ENCODE measurements at places on chromosomes 5 and 9.

DNA sequence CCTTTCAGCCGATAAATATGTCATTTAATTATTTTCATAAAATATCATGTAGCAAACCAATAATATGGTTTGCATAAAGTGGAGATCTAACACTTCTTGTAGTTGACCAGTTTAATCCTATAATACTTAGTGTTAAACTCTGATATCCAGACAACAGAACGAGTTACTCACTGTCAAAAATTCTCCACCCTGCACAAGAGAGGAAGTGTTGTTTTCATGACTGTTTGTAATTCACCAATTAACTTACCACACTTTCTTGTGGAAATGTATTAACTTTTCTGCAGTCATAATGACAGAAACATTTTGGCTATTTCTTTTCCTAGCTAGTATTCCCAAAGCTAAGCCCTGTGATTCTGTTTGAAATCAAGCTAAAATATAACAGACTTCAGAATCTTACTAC is 555.3 kb upstream of the FTMT start:
- DNase-seq = no peak

- no peak for DNase-seq
These were observed 304.5 kb downstream of the TRPM3 start for GRCh38 chr9:70816891-70817290.

DNA sequence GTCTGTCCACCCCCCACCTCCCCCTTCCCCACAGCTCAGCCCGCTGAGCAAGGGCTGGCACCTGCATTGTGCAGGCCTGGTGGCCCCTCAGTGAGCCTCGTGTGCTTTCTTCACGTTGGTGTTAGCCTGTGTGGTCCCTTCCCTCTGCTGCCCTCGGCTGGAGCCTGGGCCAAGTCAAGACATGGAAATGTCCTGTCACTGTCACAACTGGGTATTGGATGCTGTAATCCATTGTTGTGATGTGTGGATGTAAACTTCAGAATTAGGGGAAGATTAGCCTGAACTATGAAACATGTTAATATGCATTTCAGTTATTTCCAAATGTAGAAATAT is 103.9 kb downstream of the TRIO start:
- no peak for DNase-seq

GRCh38 chr9:137300567-137301080 is 1.4 kb downstream of the NRARP start:
- DNase-seq = no peak

- DNase-seq = no peak
These were observed at the start of gene GABRP for GRCh38 chr5:170783498-170784247. GABRP (plus strand) TSS chr5:170783725; CDS start chr5:170788616, 4,891 bp downstream.

- DNase-seq = no peak
These were observed 76.8 kb downstream of the AMBP start for GRCh38 chr9:114001410-114001685.

- no peak for DNase-seq
These were observed 72.0 kb downstream of the SEMA6A start for GRCh38 chr5:116502616-116503015.

GRCh38 chr5:568061-568781 is 43.9 kb upstream of the CEP72 start:
- no peak for DNase-seq

- DNase-seq = no peak
These were observed 49.1 kb downstream of the SUSD1 start for GRCh38 chr9:112125951-112126388.

GRCh38 chr5:73093943-73094342 is 26.4 kb upstream of the TMEM171 start:
- DNase-seq = no peak

GRCh38 chr5:115333164-115333563 is 36.7 kb upstream of the CCDC112 start:
- DNase-seq = no peak

- peak; percentile 61 for DNase-seq
These were observed 4.8 kb upstream of the SARDH start for GRCh38 chr9:133742849-133743444.

DNA sequence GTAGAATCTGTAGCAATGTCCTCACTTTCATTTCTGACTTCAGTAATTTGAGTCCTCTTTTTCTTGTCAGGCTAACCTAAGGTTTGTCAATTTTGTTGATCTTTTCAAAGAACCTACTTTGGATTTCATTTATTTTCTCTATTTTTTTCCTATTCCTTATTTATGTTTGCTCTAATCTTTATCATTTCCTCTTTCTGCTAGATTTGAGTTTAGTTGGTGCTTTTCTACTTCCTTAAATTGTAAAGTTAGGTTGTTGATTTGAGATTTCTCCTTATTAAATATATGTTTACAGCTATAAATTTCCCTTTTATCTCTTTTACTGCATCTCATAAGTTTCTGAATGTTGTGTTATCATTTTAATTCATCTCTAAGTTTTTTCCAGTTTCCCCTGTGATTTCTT is 75.1 kb upstream of the FAM120A start:
- DNase-seq = no peak

DNA sequence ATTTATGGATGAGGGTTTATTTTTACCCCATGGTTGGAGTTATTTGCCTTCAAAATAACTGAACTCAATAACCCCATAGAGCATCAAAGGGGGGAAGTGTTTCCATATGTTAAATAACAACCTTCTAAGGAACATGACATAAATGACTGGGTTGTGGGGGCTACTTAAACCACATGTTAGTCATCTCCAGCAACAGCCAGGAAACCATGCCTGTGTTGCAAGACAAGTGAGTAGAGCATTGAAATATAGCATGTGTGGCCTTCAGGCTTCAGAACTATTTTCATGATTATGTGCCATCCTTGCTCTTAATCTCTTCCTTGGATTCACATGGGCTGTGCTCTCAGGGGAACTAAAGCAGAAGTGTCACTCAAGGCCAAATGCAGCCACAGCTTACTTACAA is 431.2 kb downstream of the AGTPBP1 start:
- no peak for DNase-seq

DNA sequence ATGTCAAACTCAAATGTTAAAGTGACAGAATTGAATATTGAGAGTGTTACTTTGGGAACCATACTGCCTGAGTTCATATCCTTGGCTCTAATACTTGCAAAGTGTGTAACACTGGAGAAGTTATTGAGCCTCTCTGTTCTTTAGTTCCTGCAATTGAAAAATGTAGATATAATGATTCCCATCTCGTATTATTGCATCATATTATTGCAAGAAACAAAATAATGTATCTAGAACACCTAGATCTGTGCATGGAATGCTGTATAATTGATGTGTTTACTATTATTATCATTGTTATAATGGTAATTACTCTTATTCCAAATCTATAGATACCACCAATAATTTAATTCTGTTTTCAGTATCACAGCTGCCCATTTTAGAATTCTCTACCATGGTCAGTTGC is 310.3 kb downstream of the GABRG2 start:
- DNase-seq = no peak

GRCh38 chr9:76882686-76883085 is 23.2 kb downstream of the PRUNE2 start:
- DNase-seq = no peak

DNA sequence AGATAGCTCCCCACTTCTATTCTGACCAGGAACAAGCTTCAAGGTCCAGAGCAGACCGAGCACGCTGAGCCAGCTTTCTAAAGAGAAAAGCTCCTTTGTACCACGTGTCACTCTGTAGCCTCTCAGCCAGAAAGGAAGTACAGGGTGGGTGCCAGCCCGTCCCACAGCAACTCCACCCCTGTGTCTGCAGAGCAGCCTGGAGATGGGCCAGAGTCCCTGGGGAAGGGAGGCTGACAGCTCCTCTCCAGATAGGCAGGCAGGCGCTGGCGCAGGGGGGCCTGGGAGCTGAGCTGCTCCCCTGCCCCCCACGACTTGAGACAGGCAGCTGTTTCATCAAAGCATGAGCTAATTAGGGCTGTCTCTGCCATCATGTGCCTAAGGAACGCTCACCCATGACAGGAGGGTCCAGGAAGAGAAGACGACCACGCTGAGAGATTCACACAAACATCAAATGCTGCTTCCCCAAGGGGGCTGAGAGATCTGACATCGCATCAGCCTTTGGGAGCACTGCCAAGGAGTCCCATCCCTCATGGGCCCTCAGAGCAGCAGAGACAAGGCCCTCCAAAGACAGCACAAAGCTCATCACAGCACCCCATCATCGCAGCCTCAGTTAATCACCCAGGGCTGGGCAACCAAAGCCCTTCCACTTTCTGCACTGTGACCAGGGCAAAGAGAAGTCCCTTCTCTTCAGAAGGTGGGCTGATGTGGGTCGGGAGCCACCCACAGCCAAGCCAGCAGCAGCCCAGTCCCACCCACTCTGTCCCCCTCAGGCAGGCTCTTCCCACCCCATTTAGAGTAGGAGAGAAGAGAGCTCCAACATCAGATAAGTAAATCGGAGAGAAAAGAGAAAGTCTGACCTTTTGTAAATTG is 78.5 kb upstream of the LRRTM2 start:
- no peak for DNase-seq

- DNase-seq = no peak
These were observed 7.9 kb upstream of the OXCT1 start for GRCh38 chr5:41878173-41878572.

- no peak for DNase-seq
These were observed 83.6 kb downstream of the ENC1 start for GRCh38 chr5:74556631-74557595.

- no peak for DNase-seq
These were observed 298.4 kb downstream of the KCTD16 start for GRCh38 chr5:144469106-144469505.

DNA sequence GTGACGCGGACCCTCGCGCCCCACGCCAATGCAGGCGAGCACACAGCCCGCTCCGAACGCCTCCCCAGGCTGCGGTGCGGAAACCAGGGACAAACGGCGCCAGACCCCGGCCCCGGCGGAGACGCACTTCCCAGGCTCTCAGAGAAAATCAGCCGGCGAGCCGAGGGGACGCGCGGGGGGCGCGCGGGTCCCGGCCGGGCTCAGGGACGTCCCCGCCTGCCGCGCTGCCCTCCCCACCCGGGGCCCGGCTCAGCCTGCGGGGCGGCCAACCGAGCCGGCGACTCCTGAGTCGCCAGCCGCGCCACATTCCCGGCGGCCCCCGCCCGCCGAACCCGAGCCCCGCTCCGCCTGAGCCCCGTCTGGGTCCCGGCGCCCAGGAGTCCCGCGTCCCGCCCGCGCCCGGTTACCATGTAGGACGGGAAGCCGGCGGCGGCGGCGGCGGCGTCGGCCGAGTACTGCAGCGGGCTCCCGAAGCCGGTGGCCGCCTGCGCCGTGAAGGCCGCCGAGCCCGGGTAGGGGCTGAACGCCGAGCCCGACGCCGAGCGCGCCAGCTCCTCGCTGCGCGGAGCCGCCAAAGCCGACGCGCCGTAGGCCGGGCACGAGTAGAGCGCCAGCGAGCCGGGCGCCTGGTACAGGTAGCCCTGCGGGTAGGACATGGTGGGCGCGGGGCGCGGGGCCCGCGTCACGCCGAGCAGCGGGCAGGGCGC is 566 bp downstream of the IRX2 start:
- no peak for DNase-seq

DNA sequence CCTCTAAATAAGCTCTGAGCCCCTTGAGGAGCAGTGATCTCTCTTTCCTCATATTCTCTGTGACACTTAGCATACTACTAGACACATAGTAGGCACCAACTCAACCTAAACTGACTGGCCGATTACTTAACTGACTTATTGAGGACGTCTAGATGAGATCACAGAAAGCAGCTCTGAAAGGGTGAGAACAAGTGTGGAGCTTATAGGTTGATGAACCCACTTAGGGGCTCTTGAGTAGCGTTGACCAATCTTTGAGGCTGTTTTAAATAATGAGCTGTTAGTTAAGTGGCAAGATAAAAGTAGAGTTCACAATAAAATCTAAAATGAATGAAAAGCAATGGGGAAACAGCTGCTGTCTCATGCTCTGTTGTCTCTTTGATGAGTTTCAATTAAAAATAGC is 124.7 kb upstream of the TNPO1 start:
- DNase-seq = no peak

DNA sequence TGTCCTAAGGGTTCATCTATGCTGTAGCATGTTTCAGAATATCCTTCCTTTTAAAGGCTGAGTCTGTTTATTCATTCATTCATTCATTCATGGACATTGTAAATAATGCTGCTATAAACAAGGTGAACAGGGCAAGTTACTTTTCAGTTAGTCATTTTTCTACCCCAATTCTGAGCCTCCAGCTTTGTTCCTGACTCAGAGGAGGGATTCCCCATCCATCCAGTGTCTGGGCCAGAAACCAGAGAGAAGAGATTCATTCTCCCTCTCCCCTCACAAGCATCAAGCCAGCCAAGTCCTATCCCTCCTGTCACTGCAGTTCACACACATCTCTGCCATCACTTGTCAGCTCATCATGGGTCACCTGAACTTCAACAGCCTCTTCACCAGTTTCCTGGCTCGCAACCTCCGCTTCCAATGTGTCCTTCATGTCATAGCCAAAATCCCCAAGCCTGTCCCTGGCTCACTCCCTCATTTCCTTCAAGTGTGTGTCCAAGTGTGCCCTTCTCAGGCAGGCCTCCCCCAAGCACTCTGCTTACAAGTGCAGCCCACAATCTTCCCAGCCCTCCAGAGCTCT is 203.0 kb downstream of the TTLL11 start:
- DNase-seq = no peak

DNA sequence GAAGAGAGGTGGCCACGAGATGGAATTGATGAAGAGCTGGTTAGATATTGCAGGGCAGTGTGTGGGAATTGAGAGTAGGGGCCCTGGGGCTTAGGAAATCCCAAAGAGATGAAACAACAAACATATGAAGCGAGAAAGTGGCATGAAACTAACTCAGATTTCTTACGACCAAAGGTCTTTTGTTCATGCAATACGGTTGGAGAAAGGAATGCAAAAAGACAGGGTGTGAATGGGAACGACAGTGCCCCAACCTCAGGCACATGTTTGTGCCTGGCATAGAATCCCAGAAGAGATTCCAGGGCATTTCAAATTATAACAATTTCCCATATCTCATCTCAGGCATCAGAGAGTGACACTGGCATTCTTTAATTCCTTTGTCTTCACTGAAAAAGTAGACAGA is 199.2 kb downstream of the ACTL7B start:
- DNase-seq = no peak

- DNase-seq = no peak
These were observed 38.8 kb downstream of the FABP6 start for GRCh38 chr5:160268121-160268520.

DNA sequence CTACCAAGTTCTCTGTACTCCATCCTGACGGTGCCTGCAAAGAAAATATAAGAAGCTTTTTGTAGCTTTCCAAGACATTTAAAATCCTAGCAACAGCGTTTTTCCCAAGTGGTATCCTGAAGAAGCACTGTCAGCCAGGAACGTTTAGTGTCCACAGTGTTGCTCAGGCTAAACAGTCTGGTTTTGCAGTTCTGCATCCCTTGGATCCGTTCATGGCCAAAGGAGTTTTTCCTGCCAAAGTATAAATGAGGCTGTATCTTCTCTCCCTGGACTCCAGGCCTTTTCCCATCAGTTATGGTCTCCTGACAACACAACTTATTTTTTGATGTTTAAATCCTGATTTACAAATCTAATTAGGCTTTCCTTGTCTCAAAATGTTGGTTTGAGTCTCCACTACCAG is 925.8 kb downstream of the TLE1 start:
- no peak for DNase-seq

DNA sequence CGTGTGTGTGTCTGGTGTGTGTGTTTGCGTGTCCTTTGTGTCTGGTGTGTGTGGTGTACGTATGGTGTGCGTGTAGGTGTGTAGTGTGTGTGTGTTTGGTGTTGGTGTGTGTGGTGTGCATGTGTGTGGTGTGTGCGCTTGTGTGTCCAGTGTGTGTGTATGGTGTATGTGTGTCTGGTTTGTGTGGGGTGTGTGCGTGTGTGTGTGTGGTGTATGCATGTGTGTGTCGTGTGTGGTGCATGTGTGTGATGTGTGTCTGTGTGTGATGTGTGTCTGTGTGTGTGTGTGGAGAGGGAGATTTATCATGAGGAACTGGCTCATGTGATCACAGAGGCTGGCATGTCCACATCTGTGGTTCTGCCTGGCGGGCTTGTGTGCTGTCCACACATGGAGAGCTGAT is 71.7 kb downstream of the CACNA1B start:
- no peak for DNase-seq
